Stimulated activated CD8-positive, alpha-beta memory T cell treated with anti-CD3 and anti-CD28 coated beads, Interleukin-7, amount 100 ng/mL, for 4 hours (primary cell): ENCODE measurements at places on chromosomes 16 and 17.

GRCh38 chr17:20307326-20307910 is 159.9 kb downstream of the LGALS9B start:
- DNase-seq = no peak

DNA sequence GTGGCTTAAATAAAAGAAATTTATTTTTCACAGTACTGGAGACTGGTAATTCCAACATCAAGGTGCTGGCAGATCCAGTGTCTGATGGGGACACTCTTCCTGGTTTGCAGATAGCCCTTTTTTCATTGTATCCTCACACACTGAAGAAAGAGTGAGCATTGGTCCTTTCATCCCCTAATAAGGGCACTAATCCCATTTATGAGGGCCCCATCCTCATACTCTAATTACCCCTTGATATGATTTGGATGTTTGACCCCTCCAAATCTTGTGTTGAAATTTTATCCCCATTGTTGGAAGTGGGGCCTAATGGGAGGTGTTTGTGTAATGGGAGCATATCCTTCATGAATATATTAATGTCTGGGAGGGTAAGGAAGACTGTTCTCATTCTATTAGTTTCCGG is 9.4 kb upstream of the FAM20A start:
- DNase-seq = no peak

- no peak for DNase-seq
Measured at GRCh38 chr17:41812381-41813151, at the start of gene FKBP10. Gene FKBP10, plus strand, starts transcription at chr17:41813004. Its CDS starts 31 bp downstream, at chr17:41813035.

DNA sequence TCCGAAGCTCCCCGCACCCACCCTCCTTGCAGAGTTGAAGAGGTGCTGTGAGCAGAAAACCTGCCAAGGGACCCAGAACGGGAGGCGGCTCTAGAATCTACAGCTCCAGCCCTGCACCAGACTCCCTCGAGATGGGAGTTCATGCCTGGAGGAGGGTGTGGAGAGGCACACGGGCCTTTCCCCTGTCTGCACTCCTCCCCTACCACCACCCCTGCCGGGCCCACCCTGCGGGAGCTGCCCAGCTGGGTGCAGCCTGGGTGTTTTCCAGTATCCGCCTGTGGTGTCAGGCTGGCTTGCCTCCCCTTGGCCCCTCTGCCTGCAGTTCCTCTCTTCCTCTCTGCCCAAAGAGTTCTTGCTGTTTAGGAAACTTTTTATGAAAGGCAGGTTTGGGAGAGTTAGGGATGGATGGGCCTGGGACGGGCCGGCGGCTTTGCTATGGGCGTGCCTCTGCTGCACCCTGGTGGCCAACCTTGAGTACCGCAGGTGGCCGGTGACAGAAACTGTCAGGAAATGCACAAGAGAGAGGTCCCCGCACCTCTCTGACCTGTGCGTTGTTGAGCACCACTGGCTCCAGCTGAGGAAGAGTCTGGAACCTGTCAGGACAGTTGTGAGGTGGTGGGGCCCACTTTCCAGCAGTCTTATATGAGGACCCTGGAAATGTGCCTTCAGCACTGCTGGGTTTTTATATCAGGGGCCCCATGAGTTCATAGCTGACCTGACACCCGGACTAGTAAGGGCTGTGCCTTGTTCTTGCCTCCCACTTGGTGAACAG is 354.1 kb downstream of the SEC14L1 start:
- peak; percentile 51 for DNase-seq

DNA sequence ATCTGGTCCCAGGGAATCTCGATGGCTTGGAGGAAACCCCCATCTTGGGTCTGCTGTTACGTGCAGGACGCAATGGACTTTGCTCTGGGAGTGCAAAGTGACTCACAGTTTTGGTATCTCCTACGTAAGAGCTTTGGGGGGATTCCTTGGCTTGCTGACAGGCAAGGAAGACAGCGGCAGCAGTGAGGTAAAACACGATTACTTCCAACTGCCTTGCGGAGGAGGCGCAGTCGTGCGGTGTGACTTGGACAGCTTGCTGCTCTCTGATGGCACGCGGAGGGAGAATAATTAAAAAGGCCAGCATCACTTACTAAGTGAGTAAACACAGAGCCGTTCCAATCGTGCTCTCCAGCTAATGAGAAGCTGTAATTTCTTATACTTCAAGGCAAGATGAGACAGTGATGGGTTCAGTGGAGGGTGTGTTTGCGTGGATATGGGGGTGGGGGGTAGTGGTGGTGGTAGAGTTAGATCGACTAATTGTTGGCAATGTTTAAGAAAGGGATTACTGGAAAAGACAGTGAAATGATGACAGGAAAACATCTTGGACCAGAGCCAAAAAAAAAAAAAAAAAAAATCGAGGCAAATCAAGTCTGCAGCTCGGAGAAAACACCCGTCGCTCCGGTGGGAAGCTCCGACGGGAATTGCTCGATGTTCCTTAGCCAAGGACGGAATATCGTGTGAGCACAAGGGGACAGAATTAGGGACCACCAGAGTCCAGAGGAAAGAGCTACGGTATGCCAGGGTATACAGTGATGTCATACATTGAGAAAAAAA is 184.8 kb upstream of the ZFHX3 start:
- DNase-seq = no peak

- no peak for DNase-seq
Measured at GRCh38 chr17:28744972-28745785, 1.4 kb downstream of the TRAF4 start.

DNA sequence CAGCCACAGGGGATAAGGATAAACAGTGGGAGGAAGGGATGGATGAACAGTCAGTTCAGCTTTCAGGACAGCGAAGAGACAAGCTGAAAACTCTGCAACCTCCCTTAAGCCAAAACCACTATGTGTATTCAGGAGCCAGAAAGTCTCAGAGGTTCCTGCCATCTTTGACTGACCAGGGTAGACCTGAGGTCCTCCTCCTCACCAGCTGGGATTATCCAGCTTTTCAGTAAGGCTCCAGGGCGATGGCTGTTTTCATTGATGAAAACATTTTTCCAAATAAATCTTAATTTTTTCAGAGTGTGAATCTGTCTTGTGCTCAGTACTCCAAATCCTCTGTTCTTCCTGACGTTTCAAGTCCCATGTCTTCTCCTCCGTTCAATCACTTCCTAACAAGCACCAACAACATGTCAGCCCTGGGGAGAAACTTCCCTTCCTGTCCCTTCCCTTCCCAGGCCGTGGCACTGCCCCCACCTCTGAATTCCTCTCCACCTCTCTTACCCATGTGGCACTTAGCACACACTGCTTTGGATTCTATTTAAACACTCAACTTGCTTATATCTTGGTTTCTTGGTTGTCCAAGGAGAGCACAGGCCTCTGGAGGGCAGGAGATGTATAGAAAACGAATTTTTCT is 5.2 kb downstream of the HSDL1 start:
- no peak for DNase-seq

DNA sequence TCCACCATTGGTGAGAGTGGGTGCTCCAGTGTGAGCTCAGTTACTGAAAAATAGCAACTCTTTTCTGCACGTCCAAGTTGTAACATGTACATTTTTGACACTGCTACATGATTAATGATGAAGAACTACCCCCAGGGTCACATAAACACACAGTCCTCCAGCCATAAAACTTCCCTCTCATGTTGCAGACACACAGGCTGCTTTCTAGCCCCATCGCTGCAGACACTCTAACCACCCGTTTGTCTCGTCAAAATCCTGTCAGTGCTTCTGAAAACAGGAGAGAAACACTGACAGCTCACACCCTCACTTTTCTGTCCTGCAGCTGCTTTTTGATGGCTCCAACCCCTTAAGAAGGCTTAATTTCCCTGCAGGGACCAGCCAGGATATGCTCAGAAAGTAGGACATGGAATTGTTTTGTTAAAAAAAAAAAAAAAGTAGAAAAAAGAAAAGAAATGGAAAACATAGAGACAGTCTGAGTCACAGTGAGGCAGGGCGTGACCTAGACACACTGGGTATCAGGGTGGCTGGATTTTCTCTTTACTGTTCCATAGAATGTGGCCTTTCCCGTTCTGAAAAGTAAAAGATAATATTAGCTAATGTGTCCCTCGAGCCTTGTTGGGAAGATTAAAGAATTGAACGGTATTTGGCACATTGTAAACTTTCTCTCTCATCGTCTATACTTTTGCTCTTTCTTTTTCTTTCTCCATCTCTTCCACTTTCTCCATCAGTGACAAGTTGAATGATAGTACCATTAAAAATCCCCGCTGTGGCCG is 20.7 kb upstream of the CCL5 start:
- peak; percentile 25 for DNase-seq

- no peak for DNase-seq
Measured at GRCh38 chr17:20228860-20229259, 219.7 kb downstream of the SPECC1 start.

DNA sequence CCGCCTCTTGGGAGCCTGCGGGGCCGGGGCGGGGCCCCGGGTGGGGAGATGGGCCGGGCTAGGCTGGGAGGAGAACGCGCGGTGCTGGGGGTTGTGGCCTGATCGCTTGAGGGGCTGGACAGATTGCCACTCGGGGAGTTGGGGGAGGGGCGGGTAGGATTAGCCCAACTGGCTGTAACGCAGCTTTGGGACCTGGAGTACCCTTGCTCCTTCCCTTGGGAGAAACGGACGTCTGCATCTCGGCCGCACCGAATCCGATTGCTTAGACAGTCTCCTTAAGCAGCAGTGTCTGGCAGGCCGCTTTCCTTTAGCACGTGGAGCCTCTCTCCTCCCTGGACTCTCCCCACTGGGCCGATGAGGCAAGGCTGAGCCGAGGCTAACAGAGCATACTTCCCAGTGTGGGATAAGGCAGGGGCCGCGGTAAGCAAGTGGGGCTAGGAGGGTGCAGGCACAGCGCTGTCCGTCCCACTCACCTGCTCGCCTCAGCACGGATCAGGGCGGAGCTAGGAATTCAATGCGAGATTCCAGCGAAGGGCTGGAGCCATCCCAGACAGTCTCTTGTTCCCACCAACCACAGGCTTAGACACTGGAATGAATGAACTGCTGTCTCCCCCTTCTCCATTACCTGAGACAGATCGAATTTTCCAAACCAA is 540 bp upstream of the ACLY start:
- DNase-seq = peak; percentile 2

- no peak for DNase-seq
Measured at GRCh38 chr17:57106107-57106835, 21.2 kb downstream of the AKAP1 start.

DNA sequence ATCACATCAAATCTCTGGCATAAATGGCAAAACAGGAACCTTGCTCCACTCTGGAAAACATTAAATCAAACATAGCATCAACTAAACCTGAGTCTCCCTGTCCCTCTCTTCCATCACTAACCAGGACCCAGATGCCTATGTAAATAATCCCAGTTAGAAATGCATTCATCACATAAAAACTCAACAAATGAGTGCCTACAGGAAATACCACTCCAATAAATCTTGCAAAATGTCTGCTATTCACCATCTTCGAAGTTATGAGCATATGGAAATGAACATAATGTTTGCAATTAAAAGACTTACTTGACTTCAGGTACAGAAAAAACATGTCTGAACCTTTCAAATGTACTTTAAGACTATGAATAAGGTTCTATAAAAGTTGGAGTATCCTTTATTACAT is 425.0 kb downstream of the CDH11 start:
- no peak for DNase-seq

GRCh38 chr17:68539548-68540467 is 27.6 kb downstream of the PRKAR1A start:
- no peak for DNase-seq

DNA sequence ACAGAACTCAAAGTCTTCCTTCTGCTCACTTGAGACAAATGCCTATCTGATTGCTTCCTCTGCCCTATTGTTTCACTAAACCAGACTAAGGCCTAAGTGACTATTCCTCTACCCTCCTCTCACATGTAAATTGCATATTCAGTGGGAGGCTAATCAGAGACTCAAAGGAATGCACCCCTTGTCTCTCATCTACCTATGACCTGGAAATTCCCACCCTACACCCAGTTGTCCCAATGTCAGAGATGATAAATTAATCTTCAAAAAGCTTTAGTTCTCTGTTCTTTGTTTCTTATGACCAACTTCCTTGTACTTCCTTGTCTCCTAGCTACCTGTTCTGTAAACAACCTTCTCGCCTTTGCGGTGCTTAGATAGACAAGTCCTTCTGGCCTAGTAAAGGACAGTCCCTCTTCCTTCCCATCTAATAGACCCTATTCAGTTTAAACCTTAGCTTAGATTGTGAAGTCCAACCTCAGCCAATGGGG is 76.0 kb downstream of the EMP2 start:
- no peak for DNase-seq

- DNase-seq = no peak
Measured at GRCh38 chr17:4560421-4560820, at the start of gene GGT6. Gene GGT6, minus strand, starts transcription at chr17:4560577. Its CDS starts 56 bp downstream, at chr17:4560521.

DNA sequence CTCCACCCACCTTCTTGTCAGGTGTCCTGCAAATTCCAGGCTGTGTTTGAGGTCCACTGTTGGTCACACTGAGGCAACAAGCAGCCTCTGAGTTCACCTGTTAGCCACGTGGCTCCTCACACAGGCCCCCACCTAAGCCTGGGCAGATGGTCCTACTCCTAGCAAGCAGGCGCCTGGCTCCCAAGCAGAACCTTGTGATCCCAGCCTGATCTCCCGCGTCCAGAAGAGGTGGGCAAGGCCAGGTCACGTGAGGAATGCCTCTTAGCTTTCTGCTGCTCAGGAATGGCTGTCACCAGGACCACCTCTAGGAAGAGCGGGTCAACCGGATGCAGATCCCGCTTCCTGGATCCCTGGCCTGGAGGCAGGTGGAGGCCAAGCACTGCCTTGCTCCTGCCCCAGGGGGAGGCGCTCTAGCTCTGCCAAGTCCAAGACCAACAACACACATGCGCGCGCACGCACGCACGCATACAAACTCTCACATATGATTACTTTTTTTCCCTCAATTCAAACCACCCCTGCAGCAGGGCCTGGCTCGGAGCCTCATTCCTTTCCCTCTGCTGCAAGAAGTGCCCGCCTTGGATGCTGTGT is 9.5 kb downstream of the CYB561 start:
- no peak for DNase-seq

DNA sequence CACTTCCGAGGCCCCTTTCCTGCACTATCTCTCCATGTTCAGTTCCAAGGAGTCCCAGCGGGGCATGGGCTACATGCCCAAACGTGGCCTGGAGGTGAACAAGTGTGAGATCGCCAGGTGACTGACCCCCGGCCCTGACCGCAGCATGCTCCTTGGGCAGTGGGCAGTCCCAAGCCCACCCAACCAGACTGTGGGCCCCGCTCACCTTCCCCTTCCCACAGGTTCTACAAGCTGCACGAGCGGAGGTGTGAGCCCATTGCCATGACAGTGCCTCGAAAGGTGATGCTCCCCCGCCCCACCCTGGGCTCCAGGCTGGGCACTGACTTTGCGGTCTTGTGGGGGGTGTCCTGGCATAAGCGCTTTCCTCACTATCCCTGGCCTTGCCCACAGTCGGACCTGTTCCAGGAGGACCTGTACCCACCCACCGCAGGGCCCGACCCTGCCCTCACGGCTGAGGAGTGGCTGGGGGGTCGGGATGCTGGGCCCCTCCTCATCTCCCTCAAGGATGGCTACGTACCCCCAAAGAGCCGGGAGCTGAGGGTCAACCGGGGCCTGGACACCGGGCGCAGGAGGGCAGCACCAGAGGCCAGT is 4.7 kb downstream of the CORO1A start:
- DNase-seq = no peak

DNA sequence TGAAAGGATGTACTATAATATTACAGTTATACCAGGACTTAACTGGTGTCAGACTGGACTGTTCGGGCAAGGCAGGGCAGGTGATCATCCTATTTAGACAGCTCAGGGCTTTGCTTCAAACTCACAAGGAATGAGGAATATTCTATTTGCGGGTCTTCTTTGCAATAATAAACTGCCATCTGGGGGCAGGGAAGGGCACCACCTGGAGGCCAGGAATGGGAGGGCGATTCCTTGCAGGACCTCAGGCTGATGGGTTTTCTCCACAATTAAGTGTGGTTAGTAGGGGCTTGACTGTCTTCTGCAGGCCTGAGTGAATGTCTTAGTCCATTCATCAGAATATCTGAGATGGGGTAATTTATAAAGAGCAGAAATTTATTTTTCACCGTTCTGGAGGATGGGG is 424.1 kb downstream of the CA10 start:
- DNase-seq = no peak

- no peak for DNase-seq
Measured at GRCh38 chr16:11651796-11652195, 16.5 kb upstream of the SNN start.
